ENCODE measurements at places on chromosomes 1 and 21.

DNA sequence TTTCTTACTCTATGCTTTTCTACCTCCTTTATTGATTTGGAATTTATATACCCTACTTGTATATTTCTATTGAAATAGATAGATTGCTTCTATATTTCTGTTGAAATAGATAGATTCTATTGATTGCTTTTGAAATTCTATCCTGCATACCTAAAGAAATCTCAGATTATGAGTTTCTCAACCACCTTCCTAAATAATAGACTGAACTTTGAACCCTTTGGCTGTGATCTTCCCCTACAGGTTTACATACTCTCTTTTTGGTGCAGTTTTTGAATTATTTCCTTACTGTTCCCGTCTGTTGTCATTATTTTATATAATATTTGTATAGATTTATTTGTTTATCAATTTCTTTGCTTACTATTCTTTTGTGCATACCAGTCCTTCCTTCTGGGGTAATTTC is 20.4 kb upstream of the CSF3R start:
- H3K27me3 ChIP-seq: no peaks in the 10 kb centered on the region
- H3K4me1 ChIP-seq: no peaks in the 10 kb centered on the region
- no peaks in the 10 kb centered on the region for H3K36me3 ChIP-seq
- no peak overlapping the region for H3K27ac ChIP-seq
- H3K4me3 ChIP-seq: no peak overlapping the region

GRCh38 chr21:38838598-38839327 is 33.0 kb downstream of the ETS2 start:
- peaks cover 28% of the 10 kb centered on the region for H3K4me1 ChIP-seq
- peak overlapping the region; percentile 98 for H3K27ac ChIP-seq
- H3K4me3 ChIP-seq: no peak overlapping the region
- DNase-seq: no peak
- H3K36me3 ChIP-seq: no peaks in the 10 kb centered on the region
- H3K27me3 ChIP-seq: no peaks in the 10 kb centered on the region

DNA sequence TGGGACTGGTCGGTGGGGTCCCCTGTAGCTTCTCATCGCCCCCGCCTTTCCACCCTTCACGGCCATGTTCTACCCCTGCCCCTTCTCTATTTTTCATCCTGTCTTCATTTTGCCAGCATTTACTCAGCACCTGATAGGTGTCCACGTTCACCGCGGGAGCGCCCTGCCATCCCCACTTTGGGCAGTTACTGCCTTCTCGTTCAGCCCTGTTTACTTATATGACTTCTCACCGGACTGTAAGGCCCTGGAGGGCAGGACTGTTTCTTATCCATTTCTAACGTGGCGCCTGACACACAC is 380 bp downstream of the MFN2 start:
- peak overlapping the region; percentile 87 for H3K27ac ChIP-seq
- no peaks in the 10 kb centered on the region for H3K27me3 ChIP-seq
- H3K36me3 ChIP-seq: peaks cover 38% of the 10 kb centered on the region
- H3K4me1 ChIP-seq: peaks cover 15% of the 10 kb centered on the region
- peak overlapping the region; percentile 87 for H3K4me3 ChIP-seq

GRCh38 chr1:230277201-230278025 is 148.7 kb downstream of the PGBD5 start:
- H3K4me1 ChIP-seq: no peaks in the 10 kb centered on the region
- no peaks in the 10 kb centered on the region for H3K27me3 ChIP-seq
- no peak overlapping the region for H3K27ac ChIP-seq
- DNase-seq: no peak
- peaks cover 12% of the 10 kb centered on the region for H3K36me3 ChIP-seq

GRCh38 chr1:223242971-223243370 is 99.9 kb upstream of the TLR5 start:
- no peak overlapping the region for H3K27ac ChIP-seq
- DNase-seq: no peak
- no peaks in the 10 kb centered on the region for H3K36me3 ChIP-seq

All from RWPE2 (cell line).